ENCODE measurements at places on chromosomes 6 and 20.

DNA sequence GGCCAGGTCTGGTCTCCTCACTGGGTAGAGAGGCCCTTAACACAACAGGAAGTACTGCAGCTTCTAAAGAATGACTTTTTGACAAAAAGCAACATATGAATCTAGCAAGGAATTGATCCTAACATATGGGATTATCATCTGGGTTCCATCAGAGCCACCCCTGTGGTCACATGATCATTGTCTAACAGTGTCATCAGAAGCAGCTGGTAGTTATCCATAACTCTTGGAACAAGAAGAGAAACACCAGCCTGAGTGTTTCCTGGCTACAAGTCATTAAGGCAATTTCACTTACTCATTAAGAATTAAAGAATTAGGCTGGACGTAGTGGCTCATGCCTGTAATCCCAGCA, 219.3 kb upstream of the ARID1B start:
- no peak for DNase-seq

DNA sequence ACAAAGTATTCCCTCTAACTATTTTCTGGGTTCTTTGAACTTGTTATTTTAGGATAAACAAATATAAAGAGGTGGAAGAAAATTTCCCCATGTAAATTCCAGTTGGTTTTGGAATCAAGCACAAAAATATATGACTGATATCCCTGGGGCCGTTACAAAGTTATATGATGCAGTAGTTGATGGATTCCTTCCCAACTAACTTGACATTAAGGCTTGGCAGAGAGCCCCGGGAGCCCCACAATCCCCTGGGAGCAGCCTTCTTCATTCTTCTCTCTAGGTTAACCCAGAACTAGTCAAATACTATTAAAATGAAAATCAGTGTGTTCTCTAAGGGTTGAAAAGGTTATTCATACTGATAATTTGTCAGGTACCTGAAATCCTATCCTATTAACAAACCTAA, 508.9 kb upstream of the SOX4 start:
- DNase-seq, result no peak

DNA sequence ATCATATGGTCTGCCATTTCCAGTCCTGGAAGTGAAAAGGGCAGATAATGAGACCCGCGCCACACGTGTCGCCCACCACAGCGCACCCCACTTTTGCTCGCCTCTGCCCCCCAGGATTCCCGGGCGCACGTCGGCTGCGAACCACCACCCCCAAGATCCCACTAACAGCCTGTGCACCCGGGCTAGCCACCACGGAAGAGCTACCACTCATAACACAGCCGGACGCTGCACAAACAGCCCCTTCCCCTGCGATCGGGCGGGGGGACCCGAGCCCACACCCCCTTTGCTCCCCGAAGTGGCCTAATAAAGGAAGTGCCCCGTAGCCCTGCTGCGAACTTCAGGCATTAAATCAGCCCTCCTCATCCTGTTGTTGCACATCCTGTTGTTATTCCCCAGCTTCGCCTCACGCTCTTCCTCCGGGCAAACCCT, 506 bp downstream of the CITED2 start:
- no peak for DNase-seq

DNA sequence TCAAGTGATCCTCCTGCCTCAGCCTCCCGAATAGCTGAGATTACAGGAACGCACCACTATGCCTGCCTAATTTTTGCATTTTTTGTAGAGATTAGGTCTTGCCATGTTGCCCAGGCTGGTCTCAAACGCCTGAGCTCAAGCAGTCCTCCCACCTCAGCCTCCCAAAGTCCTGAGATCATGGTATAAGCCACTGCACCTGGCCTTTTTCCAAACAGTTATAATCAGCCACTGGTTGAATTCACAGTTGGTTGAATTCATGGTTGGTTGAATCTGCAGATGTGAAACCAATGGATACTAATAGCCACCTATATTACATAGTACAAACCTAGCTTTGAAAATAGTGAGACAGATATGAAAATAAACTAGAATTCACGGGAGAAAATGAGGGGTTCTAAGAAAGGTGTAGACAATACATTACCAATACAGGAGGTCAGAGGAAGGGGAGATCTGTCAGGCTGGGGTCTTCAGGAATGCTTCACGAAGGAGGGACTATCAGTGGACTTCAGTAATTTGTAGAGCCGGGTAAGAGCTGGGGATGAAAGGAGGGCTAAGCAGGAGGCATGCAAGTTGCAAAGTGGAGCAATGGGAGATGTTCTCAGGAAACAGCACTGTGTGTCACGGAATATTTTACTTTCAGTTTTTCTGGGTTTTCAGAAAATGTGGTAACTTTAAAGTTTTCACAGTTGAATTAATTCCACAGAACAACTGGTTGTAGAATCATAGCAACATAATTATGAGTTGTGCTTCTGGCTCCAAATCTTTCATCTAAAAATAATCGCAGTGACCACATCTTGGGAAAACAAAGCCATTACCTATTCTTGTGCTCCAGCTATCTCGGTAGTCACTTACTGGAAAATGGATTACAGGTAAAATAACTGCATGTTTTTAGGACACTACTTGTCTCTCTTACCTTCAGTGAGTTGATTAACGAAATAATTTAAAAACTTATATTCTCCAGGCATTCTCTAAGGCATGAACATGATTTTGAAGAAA, 12.9 kb upstream of the CEP85L start:
- DNase-seq, result no peak

DNA sequence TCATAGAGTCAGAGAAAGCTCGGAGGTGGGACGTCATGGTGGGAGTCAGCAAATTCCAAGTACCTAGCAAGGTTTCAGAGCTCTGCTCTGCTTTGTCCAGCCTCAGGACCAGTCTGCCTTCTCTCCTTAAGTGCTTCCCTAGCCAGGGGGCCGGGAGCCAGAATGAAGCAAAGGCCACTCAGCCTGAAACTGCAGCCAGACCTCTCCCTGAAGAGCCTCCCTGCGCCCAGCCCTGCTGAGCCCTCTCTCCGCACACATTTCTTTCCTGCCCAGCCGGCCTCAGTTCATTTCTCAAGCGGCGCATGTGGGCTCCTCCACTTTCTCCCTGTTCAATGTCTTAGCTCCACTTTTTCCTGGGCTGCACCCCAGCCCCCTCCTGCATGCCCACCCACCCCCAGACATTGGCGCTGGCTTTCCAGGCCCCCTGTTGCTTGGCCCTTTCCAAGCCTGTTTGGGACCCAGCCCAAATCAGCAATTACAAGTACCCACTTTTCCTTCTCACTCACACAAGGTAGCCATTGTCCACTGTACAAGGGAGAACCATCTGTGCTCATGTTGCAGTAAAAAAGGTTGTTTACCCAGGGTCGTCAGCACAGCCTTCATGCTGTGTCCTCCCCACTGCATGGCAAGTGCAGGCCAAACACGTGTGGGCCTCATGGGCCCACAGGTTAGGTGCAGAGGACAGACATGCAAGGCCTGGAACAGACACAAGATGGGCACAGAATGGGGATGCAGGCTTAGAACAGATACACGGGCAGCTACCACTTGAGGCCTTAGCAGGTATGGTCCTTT, 147.1 kb downstream of the MRPL14 start:
- no peak for DNase-seq

DNA sequence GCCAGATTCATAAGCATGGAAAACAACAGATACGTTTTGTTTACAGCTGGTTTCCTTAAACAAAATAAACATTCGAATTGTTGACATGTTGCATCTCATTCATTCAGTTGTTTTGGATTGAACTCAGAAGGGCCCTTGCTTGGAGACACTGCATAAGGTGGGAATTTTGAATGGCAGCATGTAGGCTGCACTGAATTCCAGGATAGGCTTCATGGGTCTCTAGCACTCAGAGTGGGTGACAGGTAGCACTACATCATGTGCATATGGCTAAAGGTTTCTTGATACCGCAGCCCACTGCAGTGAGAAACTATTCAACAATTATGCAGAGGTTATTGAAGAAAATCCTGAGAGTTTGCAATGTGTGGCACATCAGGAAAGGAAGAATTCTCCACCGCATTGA, 1.6 kb downstream of the BEND6 start:
- DNase-seq, result no peak

DNA sequence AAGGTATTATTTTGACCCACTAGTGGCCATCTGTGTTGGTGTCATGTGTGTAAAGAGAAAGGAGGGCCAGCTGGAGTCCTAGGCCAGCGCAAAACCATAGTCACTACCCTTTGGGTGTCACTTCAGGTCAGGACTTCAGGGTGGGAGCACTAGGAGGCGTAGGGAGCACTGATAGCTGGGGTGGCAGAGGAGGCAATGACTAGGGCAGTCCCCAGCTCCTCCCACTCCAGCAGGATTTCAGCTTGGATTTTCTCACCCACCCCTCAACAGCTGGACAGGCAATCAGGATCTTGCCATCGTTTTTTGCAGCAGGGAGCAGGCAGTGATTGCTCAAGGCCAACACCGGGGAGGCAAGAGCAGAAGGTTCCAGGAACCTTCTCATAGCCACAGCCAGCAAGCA, 4.2 kb upstream of the HLA-DOA start:
- DNase-seq, result no peak

DNA sequence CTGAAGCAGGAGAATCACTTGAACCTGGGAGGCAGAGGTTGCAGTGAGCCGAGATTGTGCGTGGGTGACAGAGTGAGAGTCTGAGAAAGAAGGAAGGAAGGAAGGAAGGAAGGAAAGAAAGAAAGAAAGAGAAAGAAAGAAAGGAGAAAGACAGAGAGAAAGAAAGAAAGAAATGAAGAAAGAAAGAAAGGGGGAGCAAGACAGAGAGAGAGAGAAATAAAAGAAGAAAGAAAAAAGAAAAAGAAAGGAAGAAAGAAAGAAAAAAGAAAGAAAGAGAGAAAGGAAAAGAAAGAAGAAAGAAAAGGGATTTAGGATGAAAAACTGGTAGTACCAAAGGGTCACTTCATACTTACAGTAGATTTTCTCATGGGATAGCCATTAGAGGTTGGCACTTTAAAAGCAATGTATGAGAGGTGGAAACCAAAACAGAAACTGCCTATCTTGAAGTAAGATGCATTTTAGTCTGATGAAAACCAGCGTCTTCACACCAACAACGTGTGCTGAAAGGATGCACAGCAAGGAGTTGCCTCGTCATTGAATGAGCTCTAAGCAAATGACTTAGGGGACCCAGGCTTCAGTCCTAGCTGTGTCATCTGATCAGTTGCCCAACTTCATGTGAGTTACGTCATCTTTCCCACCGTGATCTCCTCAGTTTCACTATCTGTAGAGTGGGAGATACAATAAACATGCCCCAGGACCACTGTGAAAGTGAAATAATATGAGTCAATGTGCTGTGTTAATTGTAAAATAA, 133.9 kb upstream of the NEDD9 start:
- DNase-seq, result no peak

GRCh38 chr6:96995903-96996302, 71.4 kb downstream of the KLHL32 start:
- DNase-seq, result no peak

GRCh38 chr6:109336221-109336961, 45.9 kb downstream of the CD164 start:
- DNase-seq, result no peak

DNA sequence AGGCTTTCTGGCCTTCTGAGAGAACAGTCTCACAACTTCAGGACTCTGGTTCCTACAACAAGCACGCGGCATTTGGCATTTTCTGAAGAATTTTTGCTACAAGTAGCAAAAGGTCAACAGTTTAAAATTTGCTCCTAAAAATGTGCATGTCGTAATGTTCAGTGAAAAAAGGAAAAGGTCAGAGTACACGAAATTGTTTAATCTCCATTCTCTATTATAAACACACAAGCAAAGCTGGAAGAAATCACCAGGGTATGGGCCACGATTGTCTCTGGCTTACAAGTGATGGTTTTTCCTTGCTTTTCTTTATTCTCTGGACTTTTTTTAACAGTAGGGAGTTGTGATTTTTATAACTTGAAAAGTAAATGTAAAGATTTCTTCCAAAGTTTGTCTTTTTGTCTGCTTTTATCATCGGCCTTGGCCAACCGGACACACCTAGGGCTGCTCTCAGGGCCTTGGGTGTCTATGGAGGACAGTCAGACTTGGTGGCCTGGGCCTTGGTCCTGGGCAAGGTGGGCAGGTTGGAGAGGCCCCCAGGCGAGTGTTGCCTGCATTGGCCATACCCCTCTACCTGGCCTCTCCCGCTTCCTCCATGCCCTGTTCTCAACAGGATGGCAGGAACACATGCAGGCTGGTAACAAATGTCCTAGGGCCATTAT, 32.4 kb downstream of the PLEKHG1 start:
- no peak for DNase-seq

DNA sequence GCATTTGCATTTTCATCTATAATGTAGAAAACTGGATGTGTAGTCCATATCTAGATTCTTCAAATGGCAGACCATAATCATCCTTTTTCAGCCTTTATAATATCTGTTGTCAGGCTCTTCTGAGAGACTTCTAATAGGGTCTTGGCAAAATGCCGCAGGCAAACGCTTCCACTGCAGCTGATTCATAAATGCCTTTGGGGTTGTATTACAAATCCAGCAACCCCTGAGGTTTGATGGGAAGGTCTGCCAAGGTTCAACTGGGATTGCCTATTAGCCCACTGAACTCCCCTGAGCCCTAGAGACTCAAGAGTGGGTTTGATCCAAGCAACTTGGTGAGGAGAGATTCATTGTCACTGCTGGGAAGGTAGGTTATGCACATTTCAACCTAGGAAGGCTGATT, 365.2 kb upstream of the POU3F2 start:
- DNase-seq, result no peak

- no peak for DNase-seq
Measured at GRCh38 chr6:11367638-11368199, 135.3 kb upstream of the NEDD9 start.

- DNase-seq, result no peak
Measured at GRCh38 chr20:36836591-36837269, 39.2 kb upstream of the TLDC2 start.

GRCh38 chr6:169326067-169326799, 72.6 kb upstream of the THBS2 start:
- no peak for DNase-seq

DNA sequence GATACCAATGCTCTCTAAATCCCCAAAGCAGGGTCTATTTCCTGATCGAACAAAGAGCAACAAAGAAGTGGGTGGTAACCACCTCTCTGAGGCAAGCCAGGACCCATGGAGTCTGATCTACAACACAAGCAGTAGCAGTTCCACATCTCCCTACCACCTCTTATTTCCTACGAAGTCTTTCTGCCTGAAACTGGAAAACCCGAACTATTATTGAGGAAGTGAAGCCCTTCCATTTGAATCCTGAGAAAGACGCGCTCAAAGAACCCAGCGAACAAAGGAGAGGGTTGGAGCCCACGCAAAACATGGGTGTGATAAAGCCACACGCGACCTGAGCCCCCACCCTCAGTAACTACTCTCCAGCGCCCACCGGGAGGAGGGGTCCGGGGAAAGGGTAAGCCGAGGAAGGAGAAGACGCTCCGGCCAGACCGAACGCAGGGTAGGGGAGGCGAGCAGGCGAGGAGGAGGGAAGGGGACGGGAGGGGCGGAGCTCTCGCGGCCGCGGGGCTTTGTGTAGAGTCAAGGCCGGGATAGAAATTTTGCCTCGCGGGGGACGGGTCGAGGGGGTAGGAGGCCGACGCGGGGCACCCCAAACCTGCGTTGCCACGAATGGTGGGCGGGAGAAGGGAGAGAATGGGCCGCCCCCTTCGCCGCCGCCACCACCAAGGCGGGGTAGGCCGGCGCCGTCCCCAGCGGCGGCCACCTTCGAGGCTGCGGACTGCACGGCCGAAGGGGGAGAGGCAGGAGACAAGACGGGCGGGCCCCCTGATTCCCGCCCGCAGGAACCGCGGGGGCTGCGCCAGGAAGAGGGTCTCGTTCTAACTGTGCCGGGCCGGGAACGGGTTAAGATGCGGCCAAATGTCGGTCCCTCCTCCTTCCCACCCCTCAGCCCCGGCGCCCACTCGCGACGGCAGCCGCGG, 802 bp downstream of the HDAC2 start:
- DNase-seq, result peak; percentile 11
